H1 (cell line): ENCODE measurements at places on chromosomes 2 and 18.

GRCh38 chr2:46045888-46046287 lies 251.3 kb upstream of the EPAS1 start:
- DNase-seq: no peak
- H3K4me3 ChIP-seq: no peak overlapping the region

DNA sequence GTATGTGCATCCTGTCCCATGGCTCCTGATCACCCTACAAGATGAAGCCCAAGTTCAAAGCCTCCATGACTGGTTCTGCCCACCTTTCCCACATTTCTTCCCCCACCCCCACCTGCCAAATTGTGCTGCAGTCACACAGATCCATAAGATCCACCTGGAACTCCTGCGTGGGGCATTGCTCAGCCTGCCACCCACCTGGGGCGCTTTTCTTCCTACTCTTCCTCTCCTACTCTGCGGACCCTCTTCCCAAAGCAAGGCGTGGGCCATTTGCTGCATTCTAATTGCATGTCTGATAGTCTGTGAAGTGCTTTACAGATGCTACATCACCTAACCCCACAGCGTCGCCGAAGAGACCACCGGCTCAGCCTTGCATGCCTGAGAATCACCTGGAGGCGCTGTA lies 402.4 kb upstream of the ID2 start:
- no peak overlapping the region for H3K4me3 ChIP-seq
- H3K27me3 ChIP-seq: no peaks in the 10 kb centered on the region; the same call in 1 of the 2 replicates
- no peaks in the 10 kb centered on the region for H3K4me1 ChIP-seq
- H3K27ac ChIP-seq: no peak overlapping the region
- no peak for DNase-seq
- no peaks in the 10 kb centered on the region for H3K36me3 ChIP-seq

- H3K4me1 ChIP-seq: no peaks in the 10 kb centered on the region
- no peaks in the 10 kb centered on the region for H3K36me3 ChIP-seq
- H3K27me3 ChIP-seq: no peaks in the 10 kb centered on the region
- DNase-seq: no peak
Observed at GRCh38 chr18:72984290-72984689, 116.5 kb upstream of the NETO1 start.

GRCh38 chr18:63307551-63308200 lies 11.9 kb downstream of the BCL2 start:
- H3K4me3 ChIP-seq: no peak overlapping the region
- no peaks in the 10 kb centered on the region for H3K4me1 ChIP-seq
- DNase-seq: no peak
- no peak overlapping the region for H3K27ac ChIP-seq
- no peaks in the 10 kb centered on the region for H3K27me3 ChIP-seq

GRCh38 chr2:20356042-20356441 lies 5.4 kb upstream of the PUM2 start:
- H3K36me3 ChIP-seq: no peaks in the 10 kb centered on the region
- H3K4me1 ChIP-seq: peaks cover 11% of the 10 kb centered on the region
- no peak for DNase-seq

DNA sequence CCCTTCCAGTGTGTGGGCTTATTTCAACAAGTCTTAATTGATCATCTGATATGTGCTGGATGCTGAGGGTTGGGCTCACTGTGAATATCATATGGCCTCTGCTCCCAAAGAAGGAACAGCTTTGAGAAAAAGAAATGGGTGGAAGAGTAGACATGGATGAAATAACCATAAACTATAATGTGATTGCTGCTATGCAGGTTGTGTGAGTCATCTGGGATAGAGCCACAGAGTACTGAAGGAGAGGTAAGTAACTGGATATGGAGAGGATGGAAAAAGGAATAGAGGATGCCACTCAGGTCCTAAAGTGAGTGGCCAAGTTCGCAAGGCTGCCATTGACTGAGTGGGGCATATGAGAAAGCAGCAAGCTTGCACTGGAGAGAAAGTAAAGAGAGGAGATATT lies 8.7 kb upstream of the DSG2 start:
- H3K4me3 ChIP-seq: no peak overlapping the region
- H3K27me3 ChIP-seq: no peaks in the 10 kb centered on the region
- H3K36me3 ChIP-seq: no peaks in the 10 kb centered on the region
- DNase-seq: no peak
- H3K27ac ChIP-seq: no peak overlapping the region

DNA sequence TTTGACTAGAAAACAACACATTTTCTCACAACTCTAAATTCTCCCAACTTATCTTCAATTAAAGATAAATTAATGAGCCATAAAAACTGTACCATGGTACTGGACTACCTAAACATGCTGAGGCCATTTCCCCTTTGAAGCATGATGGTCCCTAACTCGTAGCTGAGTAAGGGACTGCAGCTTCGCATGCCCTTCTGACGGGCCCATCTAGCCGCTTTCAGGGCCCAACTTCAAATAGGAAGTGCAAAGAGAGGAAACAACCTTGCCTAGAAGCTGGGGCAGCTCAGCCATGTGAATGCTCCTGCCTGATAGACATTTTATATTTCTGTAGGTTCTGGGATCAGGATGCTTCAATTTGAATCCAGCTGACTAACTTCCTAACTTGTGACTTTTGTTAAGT lies 72.4 kb downstream of the ZEB2 start:
- H3K4me3 ChIP-seq: no peak overlapping the region
- peaks cover 6% of the 10 kb centered on the region; the same call in 1 of the 2 replicates for H3K27me3 ChIP-seq
- H3K27ac ChIP-seq: no peak overlapping the region
- DNase-seq: no peak

GRCh38 chr2:19171409-19171808 lies 187.0 kb downstream of the OSR1 start:
- H3K27me3 ChIP-seq: no peaks in the 10 kb centered on the region
- H3K4me3 ChIP-seq: no peak overlapping the region
- H3K4me1 ChIP-seq: no peaks in the 10 kb centered on the region; the same call in 1 of the 2 replicates
- H3K36me3 ChIP-seq: no peaks in the 10 kb centered on the region
- DNase-seq: no peak
- H3K27ac ChIP-seq: no peak overlapping the region

- H3K4me1 ChIP-seq: no peaks in the 10 kb centered on the region
- no peaks in the 10 kb centered on the region for H3K27me3 ChIP-seq
- H3K27ac ChIP-seq: no peak overlapping the region
- H3K36me3 ChIP-seq: no peaks in the 10 kb centered on the region
Observed at GRCh38 chr18:62118328-62118727, 68.5 kb downstream of the PIGN start.

DNA sequence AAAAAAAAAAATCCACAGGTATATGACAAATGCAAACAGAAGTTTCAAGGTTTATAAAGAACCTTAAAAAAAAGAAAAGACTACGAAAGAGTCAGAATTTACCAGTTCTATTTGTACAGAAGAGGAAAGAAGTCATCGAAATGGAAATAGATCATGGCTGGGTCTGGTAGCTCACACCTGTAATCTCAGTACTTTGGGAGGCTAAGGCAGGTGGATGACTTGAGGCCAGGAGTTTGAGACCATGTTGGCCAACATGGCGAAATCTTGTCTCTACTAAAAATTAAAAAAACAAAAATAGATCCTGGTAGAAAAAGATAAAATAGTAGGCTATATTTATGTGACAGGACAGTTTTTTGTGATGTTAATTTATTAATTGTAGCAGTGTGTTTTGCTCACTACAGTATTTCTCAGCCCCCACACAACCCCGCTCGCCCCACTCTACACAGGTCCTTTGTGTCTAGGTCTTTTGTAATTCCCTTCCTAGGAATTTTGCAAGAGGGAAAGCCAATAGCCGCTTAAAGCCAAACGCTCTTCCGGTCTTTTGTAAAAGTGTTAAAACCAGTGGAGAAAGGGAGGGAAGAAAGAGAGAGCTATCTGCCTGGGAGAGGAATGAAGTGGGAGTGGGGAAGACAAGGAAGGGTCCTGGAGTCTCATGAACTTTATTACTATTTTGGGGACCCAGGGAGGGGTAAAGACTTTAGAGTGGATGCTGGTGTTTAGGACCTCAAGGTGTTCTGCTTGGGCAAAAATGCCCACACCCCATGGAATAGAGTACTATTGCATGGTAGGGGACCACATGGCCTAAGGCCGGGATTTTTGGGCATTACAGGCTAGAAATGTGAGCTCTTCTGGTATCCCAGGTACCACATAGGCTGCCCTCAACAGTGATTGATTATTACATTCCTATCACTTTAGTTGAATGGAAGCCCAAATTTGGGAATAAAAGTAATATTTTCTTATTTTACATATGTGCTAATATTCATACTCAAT lies 59.4 kb upstream of the XPO1 start:
- H3K27me3 ChIP-seq: no peaks in the 10 kb centered on the region
- peak overlapping the region; percentile 55 for H3K27ac ChIP-seq
- H3K4me1 ChIP-seq: no peaks in the 10 kb centered on the region; the same call in 1 of the 2 replicates
- no peaks in the 10 kb centered on the region for H3K36me3 ChIP-seq

DNA sequence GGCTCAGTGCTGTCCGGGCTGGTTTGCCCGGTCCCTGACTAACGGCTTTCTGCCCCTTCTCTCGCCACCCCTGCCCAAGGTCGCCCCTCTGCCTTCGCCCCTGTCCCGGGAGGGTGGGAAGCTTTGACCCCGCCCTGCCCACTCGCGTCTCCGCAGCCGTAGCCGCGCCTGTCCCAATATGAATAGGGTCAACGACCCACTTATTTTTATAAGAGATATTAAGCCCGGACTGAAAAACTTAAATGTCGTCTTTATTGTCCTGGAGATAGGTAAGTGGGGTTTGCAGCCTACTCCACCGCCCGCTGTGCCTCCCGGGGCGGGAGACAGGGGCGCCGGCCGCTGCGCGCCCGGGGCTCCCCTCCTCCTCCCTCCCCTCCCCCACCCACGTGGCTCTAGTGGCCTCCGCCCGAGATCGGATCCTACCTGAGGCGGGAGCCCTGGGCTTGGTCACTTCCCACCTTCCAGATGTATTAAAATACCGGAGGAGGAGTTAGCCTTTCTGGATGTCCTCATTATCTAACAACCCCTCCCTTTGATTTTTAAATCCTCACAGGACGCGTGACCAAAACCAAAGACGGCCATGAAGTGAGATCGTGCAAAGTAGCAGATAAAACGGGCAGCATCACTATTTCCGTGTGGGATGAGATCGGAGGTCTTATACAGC lies 633 bp downstream of the NABP1 start:
- H3K4me1 ChIP-seq: no peaks in the 10 kb centered on the region
- no peak overlapping the region for H3K27ac ChIP-seq
- DNase-seq: peak; percentile 55
- no peaks in the 10 kb centered on the region for H3K36me3 ChIP-seq
- peak overlapping the region; percentile 79 for H3K4me3 ChIP-seq

DNA sequence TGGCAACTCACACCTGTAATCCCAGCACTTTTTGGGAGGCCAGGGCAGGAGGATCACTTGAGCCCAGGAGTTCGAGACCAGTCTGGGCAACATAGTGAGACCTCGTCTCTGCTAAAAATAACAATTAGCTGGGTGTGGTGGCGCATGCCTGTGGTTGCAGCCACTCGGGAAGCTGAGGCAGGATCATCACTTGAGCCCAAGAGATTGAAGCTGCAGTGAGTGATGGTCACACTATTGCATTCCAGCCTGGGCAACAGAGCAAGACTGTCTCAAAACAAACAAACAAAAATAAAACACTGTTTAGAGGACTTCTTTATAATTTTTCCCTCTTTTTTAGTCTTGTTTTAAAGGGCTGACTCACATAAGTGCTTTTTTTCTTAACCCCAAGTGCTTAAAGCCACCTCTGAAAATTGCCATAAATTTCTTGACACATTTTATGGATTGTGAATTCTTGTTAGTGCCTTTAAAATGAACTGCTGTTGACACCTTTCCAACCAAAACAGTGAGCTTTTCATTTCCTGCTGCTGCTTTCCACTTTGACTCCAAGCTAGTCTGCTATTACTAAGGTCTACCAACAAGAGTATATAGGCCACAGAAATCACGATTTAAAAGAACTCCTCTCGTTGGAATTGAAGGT lies 41.7 kb downstream of the CYP20A1 start:
- no peaks in the 10 kb centered on the region for H3K27me3 ChIP-seq
- no peak overlapping the region for H3K27ac ChIP-seq
- no peaks in the 10 kb centered on the region for H3K4me1 ChIP-seq
- H3K4me3 ChIP-seq: no peak overlapping the region
- no peak for DNase-seq
- H3K36me3 ChIP-seq: peaks cover 8% of the 10 kb centered on the region

DNA sequence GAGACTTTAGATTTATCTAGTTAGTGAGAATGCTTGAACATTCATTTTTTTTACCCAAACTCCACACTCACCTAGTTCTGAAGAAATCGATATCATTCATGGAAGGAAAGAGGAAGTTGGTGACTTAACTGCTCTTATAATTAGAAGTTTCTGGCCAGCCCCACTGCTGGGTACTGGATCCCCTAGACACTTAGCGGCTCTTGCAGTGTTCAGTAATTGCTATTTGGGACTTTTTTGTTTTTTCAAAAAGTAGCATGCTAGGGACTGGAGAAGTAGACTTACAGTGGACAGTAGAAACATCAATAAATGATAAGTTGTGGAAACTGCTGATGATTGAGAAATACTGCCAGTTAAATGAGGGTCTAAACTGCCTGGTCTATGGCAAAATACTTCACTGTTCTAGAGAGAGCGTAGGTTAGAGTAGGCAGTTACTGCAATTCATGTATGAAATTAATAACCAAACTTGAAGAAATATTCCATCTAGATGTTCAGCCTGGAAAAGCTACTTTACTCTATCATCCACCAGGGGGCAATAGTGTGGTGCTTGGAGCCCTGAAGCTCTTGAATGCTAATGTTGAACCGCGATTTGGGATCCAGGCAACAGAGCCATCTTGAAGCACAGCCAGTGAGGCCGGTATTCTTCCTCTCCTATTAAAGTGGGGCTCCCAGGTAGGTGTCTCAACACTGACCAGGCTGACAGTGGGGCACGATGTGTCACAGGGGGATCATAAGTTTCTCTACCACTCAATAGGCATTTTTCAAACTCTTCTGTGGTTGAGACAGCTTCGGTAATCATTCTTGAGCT lies 146.1 kb upstream of the SESTD1 start:
- no peak overlapping the region for H3K4me3 ChIP-seq
- no peaks in the 10 kb centered on the region for H3K27me3 ChIP-seq

DNA sequence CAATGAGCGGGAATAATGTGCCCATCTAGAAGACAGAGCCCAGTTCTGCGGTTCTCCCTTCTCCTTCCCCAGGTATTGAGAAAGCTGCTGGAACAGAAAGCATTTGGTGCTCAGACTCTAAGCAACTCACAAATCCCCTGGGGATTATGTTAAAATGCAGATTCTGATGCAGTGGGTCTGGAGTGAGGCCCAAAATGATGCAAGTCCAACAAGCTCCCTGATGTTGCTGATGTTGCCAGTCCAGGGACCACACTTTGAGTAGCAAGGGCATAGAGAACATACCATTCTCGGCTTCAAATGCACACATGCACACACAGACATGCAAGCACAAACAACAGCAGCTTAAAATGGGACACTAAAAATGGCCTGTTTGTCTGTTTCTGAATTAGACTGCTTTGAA lies 274.8 kb upstream of the NCKAP5 start:
- H3K27me3 ChIP-seq: no peaks in the 10 kb centered on the region
- no peak for DNase-seq
- no peak overlapping the region for H3K27ac ChIP-seq
- H3K36me3 ChIP-seq: no peaks in the 10 kb centered on the region
